T-helper 22 cell (primary cell): ENCODE measurements at places on chromosomes 5 and 9.

DNA sequence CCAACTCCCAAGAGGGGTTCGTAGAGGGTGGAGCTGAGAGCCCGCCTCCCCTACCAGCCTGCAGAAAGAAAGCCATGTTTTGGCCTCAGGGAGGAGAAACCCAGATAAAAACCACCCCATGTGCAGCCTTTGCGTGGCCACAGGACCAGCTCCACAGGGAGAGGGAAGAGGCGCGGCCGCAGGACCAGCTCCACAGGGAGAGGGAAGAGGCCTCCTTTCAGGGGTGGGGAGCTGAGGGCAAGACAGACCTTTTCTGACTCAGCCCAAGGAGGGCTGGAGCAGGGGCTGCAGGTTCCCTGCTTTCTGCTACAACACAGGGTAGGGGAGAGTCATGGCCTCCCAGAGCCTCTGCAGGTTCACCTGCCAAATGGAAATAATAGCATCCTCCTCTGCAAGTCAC lies 37.6 kb upstream of the KCNMB1 start:
- no peak for DNase-seq

DNA sequence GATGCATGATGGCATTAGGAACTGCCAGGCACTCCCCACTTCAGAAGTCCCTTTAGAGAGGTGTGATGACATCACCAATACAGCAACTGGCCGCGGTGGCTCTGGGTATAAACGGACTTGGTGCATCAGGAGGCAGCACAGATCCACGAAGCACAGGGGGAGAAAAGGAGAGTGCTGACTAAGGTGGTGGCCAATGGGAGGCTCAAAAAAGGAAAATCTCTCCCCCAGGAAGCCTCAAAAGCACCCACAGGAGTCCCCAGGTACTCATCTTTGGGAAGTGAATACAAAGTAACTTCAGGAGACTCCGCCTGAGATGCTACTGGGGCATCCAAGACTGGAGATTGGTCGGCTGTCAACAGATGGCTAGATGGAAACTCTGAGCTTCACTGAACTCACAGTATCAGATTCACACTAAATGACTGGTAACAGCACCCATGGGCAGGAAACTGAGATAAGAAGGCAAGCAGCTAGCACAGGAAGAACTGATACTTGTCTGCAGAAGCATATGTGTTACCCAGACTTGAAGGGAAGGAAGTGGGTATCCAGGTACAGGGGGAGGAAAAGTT lies 7.6 kb downstream of the TTC39B start:
- DNase-seq, result peak; percentile 42

GRCh38 chr5:139848508-139849100 lies 53.0 kb downstream of the PSD2 start:
- DNase-seq, result no peak

DNA sequence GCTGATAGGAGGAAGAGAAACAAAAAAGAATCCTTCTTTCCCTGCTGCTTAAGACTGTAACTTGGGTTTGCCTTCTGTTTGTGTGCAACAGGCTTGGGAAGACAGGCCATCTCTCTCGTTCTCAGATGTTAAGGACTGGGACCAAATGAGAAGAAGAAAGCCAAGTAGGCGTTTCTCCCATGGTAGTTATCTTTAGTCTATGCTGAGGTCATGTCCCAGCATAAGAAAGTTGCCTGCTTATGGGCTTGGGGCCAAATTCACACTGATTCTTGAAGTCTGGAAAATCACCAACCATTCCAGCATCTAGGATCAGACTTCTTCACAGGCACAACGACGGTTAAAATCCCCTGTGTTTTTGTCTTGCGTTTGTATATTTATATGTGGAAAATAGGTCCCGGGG lies 44.2 kb upstream of the PALM2AKAP2 start:
- DNase-seq, result no peak

DNA sequence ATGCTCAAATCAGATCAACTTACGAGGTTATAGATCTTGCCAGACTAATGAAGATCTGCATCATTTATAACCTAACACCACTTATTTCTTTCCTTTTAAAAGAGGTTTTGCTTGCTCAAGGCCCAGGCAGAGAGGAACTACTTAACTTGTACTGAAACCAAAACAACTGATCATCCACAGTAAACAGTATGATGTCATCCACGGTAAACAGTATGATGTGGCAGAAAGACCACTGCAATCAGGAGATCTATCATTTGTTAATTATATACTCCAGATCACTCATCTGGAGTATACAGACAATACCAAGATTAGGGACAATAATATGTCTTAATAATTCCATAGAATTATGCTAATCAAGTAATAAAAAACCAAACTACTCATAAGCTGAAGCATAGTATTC lies 116.8 kb downstream of the ADAMTS6 start:
- no peak for DNase-seq

DNA sequence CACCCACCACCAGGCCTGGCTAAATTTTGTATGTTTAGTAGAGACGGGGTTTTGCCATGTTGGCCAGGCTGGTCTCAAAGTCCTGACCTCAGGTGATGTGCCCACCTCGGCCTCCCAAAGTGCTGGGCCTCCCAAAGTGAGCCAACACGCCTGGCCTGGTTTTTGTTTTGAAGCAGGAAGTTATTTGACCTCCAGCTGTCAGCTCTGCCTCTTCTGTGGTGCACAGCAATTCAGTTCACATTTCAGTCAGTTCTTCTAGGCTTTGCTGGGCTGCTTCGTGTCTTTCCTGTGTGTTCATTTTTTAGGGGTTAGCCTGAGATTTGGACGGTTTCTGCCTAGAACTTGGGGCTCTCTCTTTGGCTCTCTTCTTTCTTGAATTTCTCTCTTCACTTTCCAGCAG lies 8.9 kb downstream of the LCN1 start:
- no peak for DNase-seq

GRCh38 chr5:122929001-122929400 lies 83.6 kb downstream of the SNX24 start:
- no peak for DNase-seq

DNA sequence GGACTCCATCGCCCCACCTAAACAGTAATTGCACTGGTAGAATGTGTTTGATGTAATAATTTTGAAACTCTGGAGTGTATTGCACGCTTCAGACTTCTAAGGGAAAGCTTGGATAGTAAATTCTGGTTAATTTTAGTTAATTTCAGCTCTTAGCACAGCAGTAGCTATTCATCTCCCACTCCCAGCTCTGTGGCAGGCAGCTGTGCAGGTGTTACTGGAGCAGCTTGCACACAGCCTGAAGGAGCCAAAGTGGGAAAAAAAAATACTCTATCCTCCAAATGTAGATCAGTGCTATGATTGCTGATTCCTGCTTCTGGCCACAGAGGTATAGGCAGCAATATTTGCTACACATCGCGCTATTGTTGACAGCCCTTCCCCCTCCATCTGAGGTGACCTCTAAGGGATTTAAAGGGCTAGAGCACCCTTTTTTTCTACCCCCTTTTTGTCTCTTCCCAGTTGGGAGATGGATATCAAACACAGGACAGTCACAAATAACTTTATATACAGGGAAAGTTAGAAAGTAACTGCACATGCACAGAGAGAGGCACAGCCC lies 97.4 kb downstream of the KCTD16 start:
- no peak for DNase-seq

DNA sequence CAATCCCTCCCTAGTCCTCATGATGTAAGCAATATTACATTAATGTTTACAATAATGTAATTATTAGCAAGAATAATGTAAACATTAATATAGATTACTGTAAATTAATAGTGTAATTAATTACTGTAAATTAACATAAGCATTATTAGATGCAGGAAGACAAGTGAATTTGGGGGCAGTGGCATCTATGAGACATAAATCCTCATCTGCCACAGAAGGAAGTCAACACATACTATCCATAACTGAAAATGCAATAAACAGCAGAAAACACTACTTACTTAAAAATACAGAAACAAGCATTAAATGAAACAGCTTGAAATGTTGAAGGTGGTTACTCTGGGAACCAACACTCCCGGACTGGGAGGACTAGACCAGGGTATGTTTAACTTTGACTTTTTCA lies 685 bp upstream of the NIPSNAP3A start:
- no peak for DNase-seq

GRCh38 chr9:123268199-123268464 lies 254 bp downstream of the STRBP start:
- no peak for DNase-seq

DNA sequence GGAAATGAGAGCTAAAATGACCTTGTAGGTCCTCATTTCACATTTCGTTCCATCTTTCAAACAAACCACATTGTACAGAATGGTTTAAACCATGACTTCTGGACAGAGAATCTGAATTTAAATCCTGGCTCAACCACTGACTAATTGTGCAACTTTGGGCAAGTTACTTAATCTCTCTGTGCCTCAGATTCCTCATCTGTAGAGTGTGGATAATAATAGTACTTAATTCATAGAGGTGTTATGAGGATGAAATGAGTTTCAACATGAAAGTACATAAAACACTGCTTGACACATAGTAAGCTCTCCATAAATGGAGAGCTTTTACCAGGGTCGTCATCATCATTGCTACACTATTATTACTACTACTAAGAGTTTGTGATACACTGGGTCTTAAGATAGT lies 46.3 kb upstream of the FOXE1 start:
- DNase-seq, result no peak

GRCh38 chr9:34996181-34996904 lies 6.8 kb downstream of the DNAJB5 start:
- no peak for DNase-seq

DNA sequence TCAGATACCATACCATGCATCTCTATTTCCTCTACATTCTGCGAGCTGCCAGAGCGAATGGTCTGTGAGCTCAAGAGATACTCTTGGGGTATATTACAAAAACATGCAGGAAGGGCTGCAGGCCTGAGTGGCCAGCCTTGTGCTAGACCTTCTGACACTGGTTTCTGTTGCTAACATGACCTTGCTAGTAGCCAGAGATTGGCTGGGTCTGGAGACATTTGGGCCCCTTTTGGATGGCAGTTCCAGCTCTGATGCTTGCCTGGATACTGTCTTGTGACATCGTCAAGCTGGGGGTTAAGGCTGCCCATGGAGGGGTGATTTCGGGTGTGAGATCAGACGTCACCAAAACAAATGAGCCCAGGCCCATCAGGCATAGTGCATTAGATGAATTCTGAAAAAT lies 56.1 kb upstream of the FSTL4 start:
- DNase-seq, result no peak

DNA sequence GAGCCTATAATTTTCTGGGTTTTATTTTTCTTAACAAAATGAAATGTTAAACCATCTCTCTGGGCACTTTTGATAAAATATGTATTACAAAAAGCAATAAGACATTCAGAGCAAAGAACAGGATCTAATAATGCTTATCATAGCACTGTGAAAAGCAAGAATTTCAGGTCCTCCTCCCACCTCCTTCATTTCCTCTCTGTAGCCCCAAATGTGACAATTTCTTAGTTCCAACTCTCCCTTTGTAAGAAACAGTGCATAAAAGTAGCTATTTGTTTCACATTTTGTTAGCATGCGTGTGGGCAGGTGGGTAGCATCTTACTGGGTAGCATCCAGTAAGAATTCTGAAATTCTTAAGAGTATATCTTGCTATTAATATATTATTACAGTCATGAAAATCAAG lies 130.9 kb upstream of the RASA1 start:
- no peak for DNase-seq

DNA sequence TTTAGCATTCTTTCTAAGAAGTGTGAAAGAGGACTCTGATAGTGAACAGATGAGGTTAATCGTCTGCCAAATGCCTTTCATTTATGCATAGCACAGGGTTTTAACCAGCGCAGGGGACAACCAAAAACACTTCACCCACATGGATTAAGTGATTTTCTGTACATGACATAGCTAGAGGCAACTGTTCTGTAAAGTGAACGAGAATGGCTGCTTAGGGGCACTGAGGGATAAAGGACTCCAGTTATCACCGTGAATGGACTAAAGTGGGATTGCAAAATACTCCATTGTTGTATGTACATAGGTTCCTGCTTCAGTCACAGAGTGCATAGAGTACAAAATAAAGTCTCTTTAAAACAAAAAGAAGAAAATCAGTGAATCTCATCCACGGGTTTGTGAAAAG lies 456.8 kb downstream of the DMAC1 start:
- no peak for DNase-seq

- no peak for DNase-seq
These were observed 133.4 kb upstream of the SLC30A5 start for GRCh38 chr5:68960456-68960855.

DNA sequence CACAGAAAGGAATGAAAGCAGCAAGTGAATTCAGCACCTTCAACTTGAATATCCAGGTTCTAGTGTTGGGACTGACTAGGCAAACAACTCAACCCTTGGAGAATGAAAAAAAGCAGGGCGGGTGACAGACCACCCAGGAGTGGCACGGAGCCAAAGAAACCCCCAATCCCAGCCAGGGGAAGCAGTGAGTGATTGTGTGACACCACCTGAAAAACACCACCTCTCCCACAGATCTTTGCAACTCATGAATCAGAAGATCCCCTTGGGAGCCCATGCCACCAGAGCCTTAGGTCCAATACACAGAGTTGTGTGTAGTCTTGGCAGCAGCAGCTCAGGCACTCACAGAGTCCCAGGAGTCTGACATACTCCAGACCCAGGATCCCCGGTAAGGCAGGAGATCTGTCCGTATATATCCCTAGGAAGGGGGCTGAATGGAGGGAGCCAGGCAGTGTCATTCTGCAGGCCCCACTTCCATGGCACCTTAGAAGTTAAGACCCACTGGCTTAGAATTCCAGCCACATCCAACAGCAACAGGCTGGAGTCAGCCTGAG lies 22.1 kb upstream of the ROR2 start:
- no peak for DNase-seq

GRCh38 chr5:73151766-73152410 lies 21.1 kb upstream of the TMEM174 start:
- DNase-seq, result no peak

DNA sequence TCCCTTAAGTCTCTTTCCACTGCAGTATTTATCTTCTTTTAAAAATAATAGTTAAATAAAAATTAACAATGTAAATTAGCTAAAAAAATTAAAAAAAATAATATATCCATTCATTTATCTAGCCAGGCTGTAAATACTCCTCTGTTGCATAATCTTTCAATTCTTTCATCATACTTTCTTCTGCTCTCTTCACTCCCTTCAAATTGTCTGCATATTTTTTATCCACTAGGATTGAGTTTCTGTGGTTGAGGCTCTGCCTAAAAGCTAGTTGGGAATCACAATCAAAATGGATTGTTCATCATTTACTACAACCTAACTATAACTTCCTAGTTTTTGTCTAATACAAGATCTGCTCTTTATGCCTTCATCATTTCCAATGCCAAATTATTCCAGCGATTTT lies 182.2 kb downstream of the PDE4D start:
- DNase-seq, result no peak

DNA sequence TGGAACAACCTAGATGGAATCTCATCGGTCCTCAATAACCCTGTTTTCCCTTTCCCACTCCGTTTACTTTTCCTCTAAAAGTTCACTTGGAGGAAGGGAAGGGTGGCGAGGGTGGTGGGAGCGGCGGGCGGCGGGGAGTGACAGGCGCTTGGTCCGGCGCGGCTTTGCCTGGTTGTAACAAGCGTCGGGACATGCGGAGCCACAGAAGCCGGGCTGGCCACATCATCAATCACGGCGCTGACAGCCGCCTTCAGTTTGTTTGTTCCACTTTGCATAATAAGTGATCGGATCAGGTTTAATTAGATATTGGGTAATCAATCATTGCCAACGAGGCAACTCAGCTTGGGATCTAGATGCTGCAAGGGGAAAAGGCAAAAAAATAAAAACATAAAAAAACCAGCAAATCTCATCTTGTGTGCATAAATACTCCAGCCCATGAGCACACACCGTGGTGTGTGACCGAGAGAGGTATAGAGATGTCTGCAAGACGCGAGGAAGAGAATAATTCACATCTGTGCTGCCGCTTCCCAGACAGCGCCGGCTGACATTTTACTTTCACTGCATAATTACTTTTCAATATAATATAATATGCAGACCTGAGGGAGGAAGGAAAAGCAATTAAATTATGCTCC lies 396.2 kb upstream of the IRX4 start:
- DNase-seq, result no peak
